ENCODE measurements at places on chromosomes 13 and 19.
A peak's percentile ranks its signal among the peaks of the same experiment; 100 is the strongest.

DNA sequence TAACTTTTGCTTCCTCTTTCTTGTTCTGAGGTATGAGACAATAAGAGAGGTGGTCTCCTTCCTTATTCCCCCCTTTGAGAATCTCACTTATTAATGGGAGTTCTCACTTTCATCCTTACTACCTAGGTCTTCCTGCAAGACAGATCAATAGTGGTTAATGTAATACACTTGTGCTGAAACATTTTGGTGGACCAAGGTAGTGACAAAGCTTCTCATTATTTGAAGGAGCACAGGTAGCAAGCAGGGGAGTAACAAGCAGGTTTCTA is 17.9 kb downstream of the ZNF700 start:
- DNase-seq = no peak

DNA sequence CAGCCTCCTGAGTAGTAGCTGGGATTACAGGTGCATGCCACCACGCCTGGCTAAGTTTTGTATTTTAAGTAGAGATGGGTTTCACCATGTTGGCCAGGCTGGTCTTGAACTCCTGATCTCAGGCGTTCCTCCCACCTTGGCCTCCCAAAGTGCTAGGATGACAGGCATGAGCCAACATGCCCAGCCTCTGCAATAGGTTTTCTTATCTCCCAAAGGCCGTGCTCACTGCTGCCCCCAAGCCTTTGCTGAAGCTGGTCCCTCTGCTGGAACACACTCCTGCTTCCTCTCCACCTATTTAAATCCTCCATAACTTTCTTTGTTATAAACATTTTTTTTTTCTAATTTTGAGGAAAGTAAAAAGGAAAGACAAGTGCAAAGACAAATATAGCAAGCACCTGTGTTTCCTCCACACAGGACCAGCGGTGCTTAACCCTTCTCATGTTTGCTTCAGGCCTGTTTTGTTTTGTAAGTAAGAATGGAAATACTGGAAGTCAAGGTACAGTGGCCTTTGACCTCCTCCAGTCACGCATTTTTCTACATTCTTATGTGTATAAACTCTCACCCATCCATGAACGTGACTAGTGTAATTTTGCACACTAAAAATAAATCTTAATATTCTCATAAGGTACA is 14.5 kb upstream of the TNFAIP8L1 start:
- no peak for DNase-seq

GRCh38 chr13:110557082-110557481 is 4.4 kb downstream of the RAB20 start:
- no peak for DNase-seq

DNA sequence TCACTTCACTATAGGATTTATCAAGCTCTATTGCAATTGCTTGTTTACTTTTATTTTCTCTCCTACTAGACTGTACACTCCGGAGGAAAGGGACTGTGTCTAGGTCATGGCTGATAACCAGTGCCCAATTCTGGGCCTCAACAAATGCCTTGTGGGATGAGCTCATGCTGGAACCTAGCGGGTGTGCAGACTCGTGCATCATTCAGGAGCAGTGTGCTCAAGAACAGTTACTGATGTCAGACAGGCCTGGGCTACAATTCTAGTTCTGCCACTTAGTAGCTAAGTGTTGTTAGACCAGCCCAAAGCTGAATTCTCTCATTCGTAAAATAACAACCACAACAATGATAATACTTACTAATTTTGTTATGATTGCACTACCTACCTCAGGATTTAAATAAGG is 95.4 kb downstream of the CYSLTR2 start:
- DNase-seq = no peak

- no peak for DNase-seq
These were observed 161.4 kb downstream of the EFNB2 start for GRCh38 chr13:106373989-106374572.

DNA sequence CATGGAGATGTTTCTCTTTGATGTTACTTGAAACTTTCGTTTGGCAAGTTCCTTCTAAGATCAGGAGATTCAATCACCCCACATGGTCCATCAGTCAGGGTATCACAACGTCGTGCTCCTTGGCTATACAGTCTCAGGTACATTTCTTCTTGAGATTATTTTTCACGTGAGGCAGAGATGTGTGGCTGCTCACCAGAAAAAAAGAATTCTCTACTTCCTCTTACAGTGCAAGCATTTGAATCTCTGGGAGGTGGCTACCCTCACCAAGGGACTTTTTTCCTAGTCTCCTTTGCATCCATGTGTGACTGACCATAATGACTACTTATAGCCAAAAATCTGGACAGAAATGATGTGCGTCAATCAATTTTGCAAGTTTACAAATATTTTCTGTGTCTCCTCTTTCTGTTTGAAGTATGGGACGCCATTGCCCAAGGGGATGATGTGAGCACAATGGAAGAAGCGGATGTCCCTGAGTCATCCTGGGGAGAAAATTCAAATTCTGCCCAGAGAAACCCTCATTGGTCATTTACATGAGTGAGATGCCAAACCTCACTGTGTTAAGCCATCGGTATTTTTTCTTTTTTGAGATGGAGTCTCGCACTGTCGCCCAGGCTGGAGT is 8.6 kb upstream of the LAIR2 start:
- DNase-seq = no peak

GRCh38 chr19:15810335-15810734 is 5.1 kb downstream of the OR10H1 start:
- DNase-seq = no peak

- no peak for DNase-seq
These were observed 169.2 kb upstream of the NBEA start for GRCh38 chr13:34772881-34773280.

- DNase-seq = no peak
These were observed 41.7 kb downstream of the TNFSF11 start for GRCh38 chr13:42615691-42616090.

GRCh38 chr13:114087430-114087829 is 45.0 kb downstream of the RASA3 start:
- no peak for DNase-seq

GRCh38 chr13:81230386-81230785 is 889.5 kb upstream of the SPRY2 start:
- no peak for DNase-seq

- no peak for DNase-seq
These were observed 6.0 kb downstream of the EEF2 start for GRCh38 chr19:3979289-3979673.

DNA sequence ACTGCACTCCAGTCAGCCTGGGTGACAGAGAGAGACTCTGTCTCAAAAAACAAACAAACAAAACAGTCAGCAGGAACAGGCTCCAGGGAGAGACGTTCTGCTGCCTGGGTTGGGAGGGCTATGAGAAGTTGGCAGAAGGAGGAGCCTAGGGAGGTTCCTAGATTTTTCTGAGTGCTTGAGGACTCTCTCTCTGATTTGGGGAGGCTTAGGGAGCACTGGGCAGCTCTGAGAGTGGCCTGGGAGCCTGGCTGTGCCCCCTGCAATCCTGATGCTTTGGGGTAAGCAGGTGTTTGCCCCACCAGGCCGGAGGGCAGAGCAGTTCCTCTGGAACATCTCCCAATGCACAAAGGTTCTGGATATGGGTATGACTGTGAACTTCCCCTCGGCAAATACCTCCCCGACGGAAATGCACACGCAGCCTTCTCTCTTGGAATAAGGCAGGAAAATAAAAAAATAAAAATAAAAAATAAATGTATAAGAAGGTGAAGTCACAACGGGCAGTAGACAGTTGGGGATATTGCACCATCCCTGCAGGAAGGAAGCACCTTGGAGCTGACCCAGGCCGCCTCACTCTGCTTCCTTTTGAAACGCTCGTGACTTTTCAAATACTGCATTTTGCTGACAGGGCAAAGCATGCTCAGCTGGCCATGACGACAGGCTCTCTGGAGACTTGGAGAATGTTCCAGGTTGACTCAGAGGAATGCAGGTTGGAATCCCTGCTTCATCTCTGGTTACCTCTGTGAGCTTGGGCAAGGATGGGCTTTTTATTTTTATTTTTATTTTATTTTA is 26.5 kb upstream of the HOMER3 start:
- DNase-seq = no peak

GRCh38 chr13:34867590-34867989 is 74.5 kb upstream of the NBEA start:
- DNase-seq = no peak

DNA sequence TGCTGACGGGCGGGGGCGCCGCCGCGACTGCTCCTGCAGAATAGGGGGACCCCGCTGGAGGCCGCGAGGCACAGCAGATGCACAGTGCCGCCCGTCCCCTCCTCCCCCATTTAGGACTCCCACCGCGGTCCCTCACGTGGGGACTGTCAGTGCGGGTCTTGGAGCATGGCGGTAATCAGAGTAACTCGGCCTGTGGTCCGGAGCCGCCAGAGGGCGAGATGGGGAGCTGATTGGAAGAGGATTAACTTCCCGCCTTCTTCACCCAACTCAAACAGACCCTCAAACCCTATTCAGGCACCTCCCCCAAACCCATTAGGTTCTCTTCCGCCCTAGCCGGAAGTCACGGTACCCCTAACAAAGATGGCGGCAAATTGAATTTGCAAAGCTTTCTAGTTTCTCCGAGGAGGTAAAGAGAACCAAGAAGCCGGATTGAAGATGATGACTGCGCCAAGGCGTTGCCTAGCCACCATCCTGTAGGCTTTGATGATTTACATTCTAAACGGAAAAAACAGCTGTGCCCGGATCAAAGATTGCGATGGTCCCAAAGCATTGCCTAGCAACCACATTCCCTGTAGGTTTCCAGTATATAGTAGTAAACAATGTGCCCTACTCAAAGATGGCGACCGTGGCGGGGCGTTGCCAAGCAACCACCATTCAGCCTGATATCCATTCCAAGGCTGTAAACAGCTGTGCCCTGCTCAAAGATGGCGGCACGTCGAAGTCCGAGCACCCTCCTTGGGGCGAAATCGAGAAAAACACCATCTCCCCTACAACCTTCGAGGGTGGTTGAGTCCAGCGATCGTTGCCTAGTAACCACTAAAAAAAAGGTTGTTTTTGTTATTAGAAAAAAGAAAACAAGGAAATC is at the start of gene FUZ:
Gene FUZ (minus strand): TSS at position 296 of the 865 bp plus-strand sequence. CDS start 186 bp downstream, at position 110.
- DNase-seq = peak; percentile 98

GRCh38 chr19:2038284-2039088 is 12.6 kb downstream of the MKNK2 start:
- no peak for DNase-seq

- no peak for DNase-seq
These were observed 279.9 kb downstream of the SLITRK6 start for GRCh38 chr13:85519363-85519762.

GRCh38 chr13:43631106-43631505 is 155.7 kb downstream of the ENOX1 start:
- no peak for DNase-seq

DNA sequence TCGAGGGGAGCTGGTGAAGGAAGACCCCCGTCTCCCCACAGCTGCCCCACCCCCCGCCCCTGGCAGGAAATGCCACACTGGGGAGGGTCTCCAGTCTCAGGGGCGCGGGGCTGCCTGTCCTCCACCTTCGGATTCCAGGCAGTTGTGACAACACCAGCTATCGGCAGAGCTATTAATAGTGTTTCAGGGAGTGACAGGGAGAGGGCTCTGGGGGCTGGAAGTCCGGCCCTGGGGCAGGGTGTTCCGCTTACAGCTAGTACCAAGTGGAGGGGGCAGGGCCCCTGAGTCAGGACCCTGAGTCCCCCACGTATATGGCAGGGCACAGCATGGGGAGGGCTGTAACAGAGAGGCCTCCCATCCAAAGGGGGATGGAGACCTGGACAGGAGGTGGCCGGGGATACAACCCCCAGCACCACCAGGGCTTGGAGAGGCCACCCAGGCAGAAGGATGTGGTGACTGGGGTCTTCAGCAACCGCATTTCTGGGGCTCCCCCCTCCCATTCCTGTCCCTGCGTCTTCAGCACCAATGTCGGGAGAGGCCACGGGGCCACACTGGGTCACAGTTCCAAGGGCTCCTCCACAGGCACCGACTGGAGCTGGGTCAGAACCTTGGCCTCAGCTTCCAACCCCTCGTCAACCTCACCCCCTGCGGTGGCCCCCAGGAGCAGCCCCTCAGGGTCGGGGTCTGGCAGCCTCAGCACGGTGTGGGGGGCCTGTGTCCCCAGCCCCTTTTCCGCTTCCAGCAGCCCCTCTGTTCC is 3.9 kb downstream of the SIX5 start:
- no peak for DNase-seq
